ENCODE measurements at places on chromosomes 4 and X.
A peak's percentile ranks its signal among the peaks of the same experiment; 100 is the strongest.

- DNase-seq = no peak
These were observed 23.7 kb upstream of the CPLX1 start for GRCh38 chr4:849478-850175.

DNA sequence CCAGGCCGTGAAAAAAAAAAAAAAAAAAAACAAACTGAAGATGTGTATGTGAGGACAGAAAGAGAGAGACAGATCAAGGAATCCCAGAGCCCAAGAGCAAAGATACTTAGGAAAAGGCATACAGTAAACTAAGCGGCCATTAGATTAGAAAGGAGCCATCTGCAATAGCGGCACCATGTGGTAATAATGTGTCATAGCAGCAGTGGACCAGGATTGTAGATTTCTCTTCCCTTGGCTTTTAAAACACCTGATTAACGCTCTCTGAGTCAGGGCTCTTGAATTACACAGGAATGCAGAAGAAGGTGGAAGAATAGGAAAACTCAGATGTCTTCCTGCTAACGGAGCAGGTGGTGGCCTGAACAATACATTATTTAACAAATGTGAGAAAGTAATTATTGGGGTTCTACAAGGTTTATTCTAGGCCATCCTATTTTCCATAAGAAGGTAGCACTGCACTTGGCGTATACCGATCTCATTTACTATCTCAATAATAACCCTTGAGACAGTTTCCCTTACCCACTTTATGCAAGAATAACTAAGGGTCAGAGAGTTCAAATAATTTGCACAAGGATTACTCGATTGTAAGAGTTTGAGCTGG, 182.7 kb downstream of the KCNIP4 start:
- DNase-seq = no peak

- no peak for DNase-seq
These were observed 152.8 kb downstream of the ADGRA3 start for GRCh38 chr4:22363036-22363435.

DNA sequence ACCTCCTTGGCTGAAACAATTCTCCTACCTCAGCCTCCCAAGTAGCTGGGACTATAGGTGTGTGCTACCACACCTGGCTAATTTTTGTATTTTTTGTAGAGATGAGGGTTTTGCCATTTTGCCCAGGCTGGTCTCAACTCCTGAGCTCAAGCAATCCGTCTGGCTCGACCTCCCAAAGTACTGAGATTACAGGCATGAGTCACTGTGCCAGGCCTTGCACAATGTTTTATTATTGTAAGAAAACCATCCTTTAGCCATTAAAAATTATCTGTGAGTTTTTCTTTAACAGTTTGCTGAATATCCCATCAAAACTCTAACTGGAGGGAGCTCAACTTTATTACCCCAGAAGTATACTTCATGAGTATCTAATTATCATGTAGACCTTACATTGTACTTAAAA, 900.3 kb downstream of the PCDH7 start:
- no peak for DNase-seq

DNA sequence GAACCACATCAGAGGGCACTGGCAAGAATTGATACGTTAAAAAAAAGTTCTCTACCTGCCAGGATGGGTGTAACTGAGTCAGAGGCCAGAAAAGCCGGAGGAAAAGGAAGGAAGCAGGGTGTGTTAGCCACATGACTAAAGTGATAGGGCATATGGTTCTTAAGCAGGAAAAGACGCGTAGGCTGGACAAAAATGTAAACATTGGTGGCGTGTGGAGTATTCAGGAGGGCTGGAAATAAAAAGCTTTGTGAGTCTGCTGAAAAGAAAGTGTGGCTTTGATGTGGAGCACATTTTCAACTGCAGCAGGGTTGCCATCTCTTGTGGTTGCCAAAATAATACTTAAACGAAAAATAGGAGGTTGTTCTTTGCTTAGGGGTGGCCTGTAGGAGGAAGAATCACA, 186.5 kb upstream of the RPL34 start:
- no peak for DNase-seq

- DNase-seq = no peak
These were observed 67.5 kb upstream of the CXCL13 start for GRCh38 chr4:77538144-77538543.

DNA sequence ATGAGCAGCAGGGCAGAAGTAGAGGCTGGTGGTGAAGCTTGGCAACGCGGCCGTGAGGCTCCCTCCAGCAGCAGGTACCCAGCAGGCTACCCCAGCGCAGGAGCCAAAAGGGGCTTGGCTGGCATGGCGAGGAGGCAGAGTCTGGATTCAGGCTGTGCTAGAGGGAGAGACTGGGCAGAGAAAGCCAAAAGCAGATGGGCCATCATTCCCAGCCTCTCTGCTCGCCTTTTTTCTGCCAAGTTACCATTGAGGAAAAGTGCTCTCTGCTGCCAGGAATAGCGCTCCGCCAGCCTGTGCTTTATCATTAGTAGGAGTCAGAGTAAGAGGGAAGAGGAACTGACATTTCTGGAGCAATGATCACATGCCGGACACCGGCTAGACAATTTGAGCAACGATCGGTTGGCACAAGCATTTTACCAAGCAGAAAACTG, 28.7 kb upstream of the MAP3K15 start:
- peak; percentile 33 for DNase-seq

DNA sequence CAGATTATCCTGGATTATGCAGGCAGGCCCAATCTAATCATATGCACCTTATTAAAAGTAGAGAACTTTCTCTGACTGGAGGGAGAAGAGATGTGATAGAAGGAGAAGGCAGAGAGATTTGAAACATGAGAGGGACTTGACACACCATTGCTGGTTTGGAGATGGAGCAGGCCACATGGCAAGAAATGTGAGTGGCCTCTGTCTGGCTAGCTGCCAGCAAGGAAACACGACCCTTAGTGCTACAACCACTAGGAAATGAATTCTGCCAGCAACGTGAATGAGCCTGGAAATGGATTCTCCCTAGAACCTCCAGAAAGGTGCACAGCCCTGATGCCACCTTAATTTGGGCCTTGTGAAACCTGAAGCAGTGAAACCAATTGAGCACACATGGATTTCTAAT, 79.5 kb upstream of the MBNL3 start:
- no peak for DNase-seq

DNA sequence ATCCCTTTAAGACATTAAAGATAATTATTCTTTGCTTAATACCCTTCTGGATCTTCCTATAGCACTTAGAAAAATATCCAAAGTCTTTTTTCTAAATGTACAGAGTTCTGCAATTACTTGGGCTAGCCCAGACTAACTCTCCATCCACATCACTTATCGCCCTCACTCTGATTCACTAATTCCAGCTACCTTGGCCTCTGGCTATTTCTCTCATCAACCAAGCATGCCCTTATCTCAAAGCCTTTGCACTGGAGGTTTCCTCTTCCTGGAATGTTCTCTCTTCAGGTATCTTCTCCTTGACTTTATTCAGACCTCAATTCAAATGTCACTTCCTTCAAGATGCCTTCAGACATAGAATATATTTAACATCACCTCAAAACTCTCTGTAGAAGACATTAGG, 345.1 kb upstream of the SMIM31 start:
- no peak for DNase-seq

- no peak for DNase-seq
These were observed 126.7 kb downstream of the CHRNA9 start for GRCh38 chr4:40461879-40462278.

DNA sequence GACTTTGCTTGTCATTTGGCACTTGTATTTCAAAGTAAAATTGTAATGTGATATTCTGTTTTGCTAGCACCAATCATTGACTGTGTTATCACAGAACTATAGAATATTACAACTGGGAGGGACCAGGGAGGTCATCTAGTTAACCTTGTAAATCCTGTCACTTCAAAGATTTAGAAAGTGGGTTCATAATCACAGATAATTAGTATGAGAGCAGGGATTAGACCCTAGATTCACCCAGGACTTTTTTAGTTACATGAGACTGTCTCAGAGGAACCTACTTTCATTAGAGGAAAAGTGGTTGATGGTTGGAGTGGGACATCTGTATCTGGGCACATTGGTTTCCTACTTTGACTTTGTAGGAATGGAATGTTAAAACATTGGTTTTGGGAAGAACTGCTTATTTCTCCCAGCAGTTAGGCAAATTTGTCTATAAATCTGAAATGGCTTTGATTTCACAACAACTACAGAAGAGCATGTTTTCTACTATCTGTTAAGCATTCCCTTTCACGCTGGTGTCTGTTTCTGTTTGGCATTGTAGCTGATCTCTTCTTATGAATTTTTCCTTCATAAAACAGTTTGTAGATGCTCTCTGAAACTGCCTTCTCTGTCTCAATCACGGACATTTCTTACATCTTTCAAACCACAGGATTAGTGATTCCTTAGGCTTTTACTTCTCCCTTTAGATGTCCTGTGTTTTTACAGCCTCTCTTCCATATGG, 144.1 kb downstream of the DIPK2B start:
- DNase-seq = no peak

- no peak for DNase-seq
These were observed 95.7 kb upstream of the IQCM start for GRCh38 chr4:149911354-149911753.

DNA sequence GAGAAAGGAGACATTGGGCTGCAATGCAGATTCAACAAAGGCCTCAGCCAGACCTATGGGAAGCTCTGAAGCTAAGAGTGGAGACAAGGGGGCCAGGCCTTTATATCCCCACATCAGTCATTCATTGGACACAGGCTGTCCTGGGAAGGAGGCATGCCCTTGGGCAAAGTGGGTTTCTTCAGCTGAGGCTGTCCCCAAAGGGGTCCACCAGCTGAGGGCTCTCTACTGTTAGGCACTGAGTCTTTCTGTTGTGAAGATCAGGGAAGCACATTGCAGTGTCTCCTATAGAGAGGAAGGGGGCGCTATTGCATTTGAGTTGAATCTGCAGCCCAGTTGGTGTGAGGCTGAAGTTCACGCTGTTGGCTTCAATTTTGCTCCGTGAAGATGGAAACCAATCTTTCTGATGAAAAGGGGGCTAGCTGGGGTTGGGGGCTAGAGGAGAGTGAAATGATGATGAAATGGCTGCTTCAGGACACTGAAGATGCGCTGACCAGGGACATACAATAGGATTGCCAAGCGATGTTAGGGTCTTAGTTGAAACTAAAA, 48.0 kb downstream of the SLC25A5 start:
- DNase-seq = no peak

- DNase-seq = no peak
These were observed 25.1 kb upstream of the TEX13D start for GRCh38 chrX:124307253-124307907.

DNA sequence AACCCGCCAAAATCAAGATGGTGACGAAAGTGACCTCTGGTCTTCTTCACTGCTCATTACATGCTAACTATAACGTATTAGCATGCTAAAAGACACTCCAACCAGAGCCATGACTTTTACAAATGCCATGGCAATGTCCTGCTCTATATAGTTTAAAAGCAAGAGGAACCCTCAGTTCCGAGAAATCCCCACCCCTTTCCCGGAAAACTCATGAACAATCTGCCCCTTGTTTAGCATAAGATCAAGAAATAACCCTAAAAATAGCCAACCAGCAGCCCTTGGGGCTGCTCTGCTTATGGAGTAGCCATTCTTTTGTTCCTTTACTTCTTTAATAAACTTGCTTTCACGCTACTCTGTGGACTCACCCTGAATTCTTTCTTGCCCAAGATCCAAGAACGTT, 463.5 kb upstream of the FAM241A start:
- no peak for DNase-seq

DNA sequence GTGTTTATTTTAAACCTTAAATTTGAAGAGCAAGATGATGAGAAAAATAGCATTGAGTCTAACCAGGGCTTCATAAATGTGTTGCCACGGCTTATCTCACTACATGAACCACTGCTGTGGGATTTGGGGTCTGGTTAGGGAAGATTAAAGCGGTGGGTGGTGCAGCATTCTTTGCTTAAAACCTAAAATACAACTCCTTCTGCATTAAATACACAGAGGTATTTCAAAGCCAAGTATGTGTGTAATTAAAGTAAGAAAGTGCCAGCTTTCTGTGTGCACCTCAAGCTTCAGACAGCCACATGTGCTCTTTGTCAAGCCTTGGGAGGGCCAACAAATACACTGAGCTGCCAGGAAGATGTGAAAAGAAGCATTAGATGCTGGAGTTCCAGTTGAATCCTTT, 128.0 kb downstream of the CPE start:
- DNase-seq = no peak

- no peak for DNase-seq
These were observed 114.7 kb downstream of the ENPP6 start for GRCh38 chr4:184102927-184103326.

GRCh38 chrX:119698845-119699244, 5.9 kb upstream of the SEPTIN6 start:
- DNase-seq = no peak

DNA sequence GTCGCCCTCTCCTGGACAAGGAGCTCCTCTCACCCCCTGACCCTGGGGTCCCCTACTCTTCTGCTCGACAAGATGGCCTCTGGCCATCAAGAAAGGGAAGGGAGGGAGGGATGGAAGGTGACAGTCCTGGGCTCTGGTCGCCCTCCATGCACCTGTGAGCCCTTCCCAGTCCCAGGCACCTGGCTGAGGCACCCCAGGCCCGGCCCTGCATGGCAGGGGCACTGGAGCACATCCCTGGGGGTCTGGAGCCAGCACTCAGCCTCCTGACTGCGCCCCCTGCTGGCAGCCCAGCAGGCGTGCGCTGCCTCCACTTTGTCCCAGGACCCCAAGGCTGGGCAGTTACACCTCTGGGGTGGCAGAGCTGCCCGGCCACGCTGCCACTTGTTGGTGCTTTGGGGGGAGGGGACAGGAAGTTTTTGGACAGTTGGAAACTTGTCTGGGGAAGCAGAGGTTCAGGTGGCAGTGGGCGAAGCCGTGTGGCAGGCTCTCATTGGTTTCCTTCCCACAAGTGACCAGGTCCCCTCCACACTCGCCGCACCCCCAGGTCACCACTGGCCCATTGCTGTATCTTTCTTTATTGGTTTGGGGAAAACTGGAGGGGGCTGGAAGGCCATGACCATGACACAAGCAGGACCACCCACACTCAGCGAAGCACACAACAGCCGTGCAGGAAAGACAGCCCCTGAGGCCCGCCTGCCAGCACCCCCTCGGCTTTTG, 4.3 kb downstream of the PNCK start:
- DNase-seq = no peak
